ENCODE measurements at places on chromosomes 13 and 19. TPM values are rescaled to one million over a fixed set of nuclear protein-coding genes. Genes with fewer than 3 reads are reported as not detected.
A peak's percentile ranks its signal among the peaks of the same experiment; 100 is the strongest.

The FGF9 gene
- 2.2 TPM for total RNA-seq

The SHISA2 gene
- 0.52 TPM for total RNA-seq

DNA sequence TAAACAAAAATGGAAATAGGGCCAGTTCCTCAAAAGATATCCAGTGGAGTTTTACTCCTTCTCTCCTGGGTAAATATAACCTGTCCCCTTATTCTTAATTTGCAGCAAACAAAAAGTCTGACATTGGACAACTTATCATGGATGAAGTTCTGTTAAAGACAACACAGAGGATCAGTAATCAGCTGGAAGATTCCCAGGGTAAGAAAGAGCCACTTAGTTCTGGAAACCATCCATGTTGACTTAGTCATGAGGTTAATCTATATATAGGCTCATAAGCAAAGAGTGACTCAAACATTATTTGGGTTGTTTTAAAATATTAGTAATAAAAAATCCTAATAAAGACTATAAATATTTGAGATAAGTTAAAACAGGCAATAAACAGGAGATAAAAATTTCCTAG lies 40.5 kb upstream of the EBPL start:
- H3K4me1 ChIP-seq, result no peaks in the 10 kb centered on the region
- H3K27me3 ChIP-seq, result no peaks in the 10 kb centered on the region
- no peak for DNase-seq
- H3K4me3 ChIP-seq, result no peak overlapping the region

DNA sequence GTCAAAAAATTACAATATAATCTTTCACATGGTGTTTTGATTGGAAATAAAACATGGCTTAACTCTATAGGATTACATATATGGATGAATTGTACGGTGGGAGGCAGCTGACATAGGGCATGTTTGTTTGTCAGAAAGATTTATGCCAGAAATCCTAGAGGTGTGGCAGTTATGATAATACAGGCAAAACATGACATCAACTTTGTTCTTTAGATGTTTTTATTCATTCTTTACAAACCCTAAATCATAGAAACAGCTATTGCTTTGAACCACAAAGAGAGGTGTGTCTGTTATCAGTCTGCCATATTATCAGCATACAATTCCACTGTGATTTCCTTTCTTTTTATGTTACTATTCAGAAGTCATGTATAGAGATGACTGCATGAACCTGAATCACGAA lies 8.2 kb upstream of the CLDN10 start:
- no peaks in the 10 kb centered on the region for H3K36me3 ChIP-seq
- peaks cover 16% of the 10 kb centered on the region for H3K27me3 ChIP-seq
- H3K27ac ChIP-seq, result no peak overlapping the region
- no peak for DNase-seq
- no peaks in the 10 kb centered on the region for H3K4me1 ChIP-seq

DNA sequence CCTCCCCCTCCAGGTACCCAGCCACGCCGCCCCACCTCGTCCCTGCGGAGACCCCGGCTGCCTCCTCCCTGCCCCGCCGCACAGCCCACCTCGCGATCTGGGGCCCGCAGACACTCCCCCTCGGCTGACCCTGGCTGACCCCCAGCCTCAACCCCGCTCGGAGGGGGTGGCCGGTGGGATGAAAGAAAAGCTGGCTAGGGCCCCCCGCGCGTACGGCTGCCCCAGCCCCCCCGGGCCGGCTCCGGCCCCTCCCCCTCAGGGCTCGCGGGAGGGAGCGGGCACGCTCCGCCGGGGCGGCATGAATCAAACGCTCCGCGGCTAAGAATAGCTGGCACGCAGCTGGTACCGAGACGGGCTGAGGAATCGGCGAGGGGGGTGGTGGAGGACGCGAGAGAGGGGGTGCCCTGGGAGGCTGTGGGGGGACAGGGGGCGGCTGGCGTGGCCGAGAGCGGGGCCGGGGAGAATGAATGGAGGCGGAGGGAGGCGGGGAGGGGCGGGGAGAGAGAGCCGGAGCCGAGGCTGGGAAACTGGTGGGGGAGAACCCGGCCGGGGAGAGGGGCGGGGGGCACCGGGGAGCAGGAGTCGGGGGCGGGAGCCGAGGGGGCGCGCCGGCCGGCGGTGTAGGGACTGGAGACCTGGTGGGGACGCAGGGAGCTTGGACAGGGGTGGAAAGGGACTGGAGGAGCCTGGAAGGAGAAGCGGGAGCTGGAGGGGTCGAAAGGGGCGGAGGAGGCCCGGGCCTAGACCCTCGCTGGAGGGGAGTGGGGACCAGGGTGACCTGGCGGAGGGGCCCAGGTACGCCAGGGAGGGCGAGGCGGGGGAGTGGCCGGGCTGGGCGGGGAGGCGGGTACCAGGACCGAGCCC lies 1.1 kb downstream of the SHANK1 start:
- H3K4me1 ChIP-seq, result peaks cover 7% of the 10 kb centered on the region
- no peak overlapping the region for H3K4me3 ChIP-seq
- H3K27ac ChIP-seq, result no peak overlapping the region
- peaks cover 70% of the 10 kb centered on the region for H3K27me3 ChIP-seq
- H3K36me3 ChIP-seq, result no peaks in the 10 kb centered on the region

GRCh38 chr19:42246143-42246921 lies 3.9 kb upstream of the GSK3A start:
- peaks cover 18% of the 10 kb centered on the region for H3K36me3 ChIP-seq
- H3K27ac ChIP-seq, result no peak overlapping the region
- no peak overlapping the region for H3K4me3 ChIP-seq
- H3K4me1 ChIP-seq, result peaks cover 44% of the 10 kb centered on the region
- DNase-seq, result no peak

DNA sequence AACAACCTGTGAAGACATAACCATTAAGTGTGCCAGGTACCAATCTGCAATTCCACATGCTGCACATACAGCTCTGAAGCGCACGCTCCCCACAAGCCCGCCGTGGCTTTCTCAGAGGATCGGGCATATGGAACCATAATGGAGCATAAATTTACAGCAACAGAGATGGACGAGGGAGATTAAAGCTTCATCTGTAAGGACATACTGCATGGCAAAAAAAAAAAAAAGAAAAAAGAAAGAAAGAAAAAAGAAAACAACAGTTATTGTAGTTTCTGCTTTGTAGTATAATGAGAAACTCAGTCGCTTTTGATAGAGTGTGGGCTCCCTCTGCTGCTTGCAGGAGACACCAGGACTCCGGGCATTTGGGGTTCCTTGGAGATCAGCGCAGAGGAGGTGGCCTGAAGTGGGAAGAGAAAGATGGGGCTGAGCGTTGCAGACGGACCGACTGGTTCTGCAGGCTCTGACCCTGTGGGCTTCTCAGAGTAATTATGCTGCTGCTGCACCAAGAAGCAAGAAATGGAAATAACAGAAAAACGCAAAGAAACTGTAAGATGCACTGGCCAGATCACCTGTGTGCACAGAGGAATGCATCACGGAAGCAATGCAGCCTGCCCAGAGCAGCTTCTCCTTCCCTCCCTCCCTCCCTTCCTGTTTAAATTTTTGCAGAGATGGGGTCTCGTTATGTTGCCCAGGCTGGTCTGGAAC lies 10.8 kb upstream of the PDCD5 start:
- H3K27me3 ChIP-seq, result peaks cover 4% of the 10 kb centered on the region
- H3K4me1 ChIP-seq, result peaks cover 10% of the 10 kb centered on the region
- DNase-seq, result peak; percentile 67
- no peak overlapping the region for H3K27ac ChIP-seq

DNA sequence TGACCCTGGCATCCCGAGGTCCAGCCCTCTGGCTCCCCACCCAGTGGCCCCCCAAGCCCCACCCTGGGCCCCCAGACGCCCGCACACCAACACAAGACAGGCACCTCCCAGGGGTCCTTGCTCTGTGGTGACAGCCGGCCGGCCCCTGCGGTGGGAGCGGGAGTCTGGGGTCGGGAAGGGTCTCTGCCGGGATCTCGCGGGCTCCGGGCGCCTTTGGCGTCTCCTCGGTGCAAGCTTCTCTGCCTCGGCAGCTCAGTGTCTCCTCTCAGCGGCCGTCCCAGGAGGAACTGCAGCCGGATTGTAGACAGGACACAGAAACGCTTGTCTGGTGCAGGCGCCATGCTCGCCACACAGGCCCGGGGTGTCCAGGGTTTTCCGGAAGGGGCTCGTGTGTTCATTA lies 43.7 kb downstream of the TMEM255B start:
- H3K36me3 ChIP-seq, result no peaks in the 10 kb centered on the region
- no peaks in the 10 kb centered on the region for H3K27me3 ChIP-seq
- DNase-seq, result no peak
